Uterus (tissue), 4 donors: ENCODE measurements at places on chromosomes 12 and 14. TPM values are rescaled to one million over a fixed set of nuclear protein-coding genes. Genes with fewer than 3 reads are reported as not detected.

DNA sequence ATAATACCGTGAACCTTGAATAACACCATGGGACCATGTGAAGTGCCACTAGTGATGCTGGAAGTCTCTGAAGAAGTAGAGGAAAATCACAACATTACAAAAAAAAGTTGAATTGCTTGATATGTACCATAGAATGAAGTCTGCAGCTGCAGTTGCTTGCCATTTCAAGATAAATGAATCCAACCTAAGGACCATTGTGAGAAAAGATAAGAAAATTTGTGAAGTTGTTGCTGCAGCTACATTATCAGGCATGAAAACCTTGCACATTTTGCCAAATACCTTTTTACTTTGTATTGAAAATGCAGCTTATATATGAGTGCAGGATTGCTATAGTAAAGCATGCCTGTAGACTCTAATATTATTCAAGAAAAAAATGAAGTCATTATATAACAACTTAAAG is 126.5 kb downstream of the NUBPL start:
- no peak overlapping the region for H3K4me3 ChIP-seq
- no peaks in the 10 kb centered on the region for H3K27me3 ChIP-seq
- no peaks in the 10 kb centered on the region for H3K4me1 ChIP-seq
- no peak overlapping the region for H3K27ac ChIP-seq

KRT6C gene
- total RNA-seq, result 0.34 TPM

CRY1 gene
- total RNA-seq, result 66.5 TPM

SYNDIG1L gene
- 0.30 TPM for total RNA-seq

SLIRP gene
- 72.9 TPM for total RNA-seq

ISCA2 gene
- total RNA-seq, result 22.2 TPM

GRCh38 chr12:90423965-90424364 is 531.0 kb downstream of the CCER1 start:
- H3K36me3 ChIP-seq, result no peaks in the 10 kb centered on the region
- no peak overlapping the region for H3K27ac ChIP-seq
- no peaks in the 10 kb centered on the region for H3K27me3 ChIP-seq
- no peak overlapping the region for H3K4me3 ChIP-seq
- no peak for DNase-seq

CISTR gene
- total RNA-seq, result not detected

DNA sequence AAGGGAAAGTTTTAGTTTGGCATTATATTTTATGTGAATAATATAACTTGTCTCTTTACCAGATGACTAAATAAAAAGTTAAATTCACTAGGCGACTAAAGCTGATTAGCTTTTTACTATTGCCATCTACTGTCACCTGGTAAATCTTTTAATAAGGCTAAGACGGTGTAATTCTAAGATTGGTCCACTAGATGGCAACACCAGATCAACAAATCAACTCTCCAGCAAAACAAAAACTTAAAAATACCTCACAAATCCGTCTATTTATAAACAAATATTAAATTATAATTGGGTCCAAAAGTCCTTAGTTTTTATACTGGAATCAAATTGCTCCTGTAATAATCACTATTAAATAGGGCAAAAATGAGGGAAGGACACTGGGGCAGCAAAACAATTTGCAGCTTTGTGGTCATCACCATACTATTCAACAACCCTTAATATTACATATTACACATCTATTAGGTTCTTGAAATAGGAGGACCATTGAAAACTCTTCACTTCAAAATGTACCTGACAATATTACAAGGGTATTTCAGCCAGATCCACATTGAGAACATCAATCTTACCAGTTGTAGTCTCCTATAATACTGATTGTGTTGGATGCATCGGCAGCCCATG is 47.9 kb downstream of the GALC start:
- H3K4me3 ChIP-seq, result no peak overlapping the region
- no peak overlapping the region for H3K27ac ChIP-seq
- H3K36me3 ChIP-seq, result no peaks in the 10 kb centered on the region
- no peaks in the 10 kb centered on the region for H3K27me3 ChIP-seq
- no peaks in the 10 kb centered on the region for H3K4me1 ChIP-seq
- DNase-seq, result no peak

DNA sequence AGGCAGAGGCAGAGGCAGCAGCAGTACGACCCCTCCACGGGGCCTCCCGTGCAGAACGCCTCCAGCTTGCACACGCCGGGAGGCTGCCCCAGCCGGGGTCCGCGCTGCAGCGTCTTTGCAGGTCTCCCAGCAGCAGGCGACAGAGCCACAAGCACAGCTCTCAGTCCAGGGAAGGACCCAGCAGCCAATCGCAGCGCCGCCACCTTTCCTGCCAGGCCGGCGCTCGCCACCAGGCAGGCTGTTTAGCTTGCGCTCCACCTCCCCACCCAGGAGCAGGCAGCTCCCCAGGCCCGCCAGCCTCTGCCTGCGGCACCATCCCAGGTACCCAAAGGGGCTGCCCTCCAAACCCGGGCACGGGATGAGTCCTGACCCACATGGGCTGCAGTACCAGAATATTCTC is 25.2 kb downstream of the DDX51 start:
- no peaks in the 10 kb centered on the region for H3K36me3 ChIP-seq
- DNase-seq, result no peak
- H3K4me3 ChIP-seq, result no peak overlapping the region
- no peak overlapping the region for H3K27ac ChIP-seq

GRCh38 chr12:122203301-122204166 is at the start of gene B3GNT4:
Gene B3GNT4 (plus strand): TSS chr12:122203709. CDS start chr12:122204619, 910 bp downstream.
- H3K4me3 ChIP-seq, result peak within 1 kb of the TSS; percentile 11
- H3K27ac ChIP-seq, result no peak within 1 kb of the TSS
- H3K27me3 ChIP-seq, result peaks cover 15% of the 10 kb centered on the region

DNA sequence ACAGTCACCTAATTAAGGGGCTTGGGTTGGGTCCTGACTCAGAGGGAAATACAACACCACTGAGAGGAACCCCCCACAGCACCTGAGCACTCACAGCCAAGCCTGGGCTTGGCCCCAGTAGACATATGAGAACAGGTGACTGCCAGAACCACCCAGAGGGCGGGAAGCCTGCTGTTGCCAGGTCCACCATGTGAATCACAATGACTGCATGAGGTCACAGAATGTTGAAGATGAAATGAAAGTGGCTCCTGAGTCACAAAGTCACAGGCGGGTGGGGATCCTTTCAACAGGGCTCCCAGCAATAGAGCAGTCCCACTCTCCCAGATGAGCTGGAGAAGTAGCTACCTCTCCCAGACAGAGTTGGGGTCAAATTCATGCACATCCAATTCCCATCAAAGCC is at the start of gene LRRC74A:
LRRC74A (plus strand) TSS at position 287 of the 400 bp plus-strand sequence. CDS start 290 bp downstream, outside the sequence.
- no peak for DNase-seq
- H3K36me3 ChIP-seq, result no peaks in the 10 kb centered on the region
- H3K27ac ChIP-seq, result no peak within 1 kb of the TSS
- no peaks in the 10 kb centered on the region for H3K27me3 ChIP-seq
- no peaks in the 10 kb centered on the region for H3K4me1 ChIP-seq

GRCh38 chr12:114834621-114835020 is 150.6 kb upstream of the TBX3 start:
- no peaks in the 10 kb centered on the region for H3K27me3 ChIP-seq
- H3K4me3 ChIP-seq, result no peak overlapping the region
- H3K4me1 ChIP-seq, result no peaks in the 10 kb centered on the region
- H3K36me3 ChIP-seq, result no peaks in the 10 kb centered on the region
- DNase-seq, result no peak
- H3K27ac ChIP-seq, result no peak overlapping the region

CD69 gene
- 3.3 TPM for total RNA-seq

PTHLH gene
- total RNA-seq, result 2.4 TPM

GRCh38 chr12:55765736-55766290 is 22.9 kb downstream of the GDF11 start:
- no peak overlapping the region for H3K4me3 ChIP-seq
- no peak for DNase-seq
- no peak overlapping the region for H3K27ac ChIP-seq
- no peaks in the 10 kb centered on the region for H3K4me1 ChIP-seq
- no peaks in the 10 kb centered on the region for H3K36me3 ChIP-seq

GPR84 gene
- not detected for total RNA-seq

GRCh38 chr14:35240231-35240630 is 52.0 kb upstream of the PSMA6 start:
- no peak overlapping the region for H3K27ac ChIP-seq
- no peaks in the 10 kb centered on the region for H3K4me1 ChIP-seq
- H3K36me3 ChIP-seq, result no peaks in the 10 kb centered on the region
- H3K27me3 ChIP-seq, result no peaks in the 10 kb centered on the region

DNA sequence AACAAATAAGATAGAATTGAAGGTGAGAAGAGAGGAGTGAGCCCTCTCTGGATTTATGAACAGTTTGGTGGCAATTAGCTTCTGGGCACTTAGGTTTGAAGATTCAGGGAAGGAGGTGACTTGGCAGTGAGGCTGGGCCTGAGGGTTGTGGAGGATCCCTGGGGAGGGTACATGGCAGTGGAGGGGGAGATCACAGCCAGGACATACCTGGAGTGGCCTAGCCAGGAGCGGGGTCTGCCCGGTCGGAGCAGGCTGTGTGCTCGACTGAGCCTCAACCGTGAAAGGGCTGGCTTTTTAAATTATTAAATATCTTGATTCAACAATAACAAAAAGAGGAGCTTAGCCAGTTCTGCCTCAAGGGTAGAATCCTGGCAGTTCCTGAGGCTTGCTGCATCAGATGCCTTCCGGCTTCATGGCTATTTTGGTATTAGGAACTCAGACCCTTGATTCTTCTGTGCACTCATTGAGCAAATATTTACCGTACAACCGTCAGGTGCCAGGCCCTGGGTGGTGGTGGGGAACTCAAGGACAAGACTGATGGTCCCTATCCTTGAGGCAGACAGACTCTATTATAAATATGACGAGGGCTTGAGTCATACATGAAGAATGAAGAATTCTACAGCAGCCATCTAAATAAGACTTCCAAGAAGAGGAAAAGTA is 73.4 kb downstream of the SPTB start:
- H3K36me3 ChIP-seq, result no peaks in the 10 kb centered on the region
- no peaks in the 10 kb centered on the region for H3K4me1 ChIP-seq
- DNase-seq, result no peak
- H3K27me3 ChIP-seq, result no peaks in the 10 kb centered on the region
- no peak overlapping the region for H3K4me3 ChIP-seq
- H3K27ac ChIP-seq, result no peak overlapping the region

- no peak overlapping the region for H3K4me3 ChIP-seq
- H3K4me1 ChIP-seq, result no peaks in the 10 kb centered on the region
- peak overlapping the region; percentile 58 for H3K27ac ChIP-seq
- no peak for DNase-seq
- no peaks in the 10 kb centered on the region for H3K36me3 ChIP-seq
Observed at GRCh38 chr14:54348001-54348611, 48.7 kb upstream of the CDKN3 start.

KRT74 gene
- total RNA-seq, result not detected

SDR9C7 gene
- not detected for total RNA-seq
